Neural progenitor cell (in vitro differentiated cells): ENCODE measurements at places on chromosomes 6 and 20. TPM values are rescaled to one million over a fixed set of nuclear protein-coding genes. Genes with fewer than 3 reads are reported as not detected.

GRCh38 chr6:11214901-11215300 is 17.6 kb downstream of the NEDD9 start:
- DNase-seq: no peak
- no peaks in the 10 kb centered on the region for H3K36me3 ChIP-seq
- no peak overlapping the region for H3K4me3 ChIP-seq
- H3K27me3 ChIP-seq: no peaks in the 10 kb centered on the region
- no peak overlapping the region for H3K27ac ChIP-seq

- H3K27me3 ChIP-seq: no peaks in the 10 kb centered on the region
- H3K27ac ChIP-seq: peak overlapping the region; percentile 82
- H3K4me3 ChIP-seq: peak overlapping the region; percentile 95
- peaks cover 21% of the 10 kb centered on the region for H3K36me3 ChIP-seq
- no peak for DNase-seq
- peaks cover 8% of the 10 kb centered on the region for H3K4me1 ChIP-seq
Measured at GRCh38 chr6:96522465-96523009, 931 bp downstream of the UFL1 start.

GRCh38 chr6:137190583-137191094 is 17.2 kb upstream of the IL22RA2 start:
- no peak for DNase-seq
- no peak overlapping the region for H3K4me3 ChIP-seq
- no peak overlapping the region for H3K27ac ChIP-seq
- no peaks in the 10 kb centered on the region for H3K27me3 ChIP-seq

DNA sequence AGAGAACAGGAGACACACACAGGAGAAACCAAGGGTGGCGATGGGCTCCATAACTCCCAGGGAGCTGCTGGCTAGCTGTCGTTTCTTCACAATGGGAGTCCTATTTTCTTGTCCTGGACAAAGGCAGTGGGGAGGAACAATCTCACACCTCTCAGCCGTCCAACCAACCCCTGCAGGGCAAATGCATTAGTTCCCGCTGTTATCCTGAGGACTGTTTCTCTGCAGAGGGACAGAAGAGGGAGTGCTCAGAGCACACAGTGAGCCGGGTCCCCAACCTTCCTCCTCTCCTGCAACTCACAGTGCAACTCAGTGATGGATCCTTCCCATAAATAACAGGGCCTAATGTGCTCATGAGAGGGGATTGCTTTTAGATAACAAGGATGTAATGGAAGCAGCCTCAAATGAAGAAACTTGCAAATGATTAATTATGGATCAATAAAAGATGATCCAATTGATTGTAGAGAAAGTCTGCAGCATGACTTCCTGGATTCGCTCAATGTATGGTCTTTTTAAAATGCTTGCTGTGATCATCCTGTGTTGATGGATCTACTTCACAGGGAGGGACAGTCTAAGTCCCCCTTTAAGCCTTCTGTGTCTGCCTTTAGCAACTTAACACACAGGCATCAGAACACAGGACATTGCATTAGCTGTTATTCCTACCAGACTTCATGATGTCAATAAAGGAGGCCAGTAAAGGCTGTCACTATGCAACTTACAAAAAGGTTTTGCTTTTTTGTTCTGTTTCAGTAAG is 453.4 kb upstream of the AGPAT4 start:
- no peak overlapping the region for H3K4me3 ChIP-seq
- peaks cover 20% of the 10 kb centered on the region for H3K4me1 ChIP-seq
- no peaks in the 10 kb centered on the region for H3K27me3 ChIP-seq
- no peak overlapping the region for H3K27ac ChIP-seq

MUC21 gene
- total RNA-seq: not detected in 2 replicates

FAM217A gene
- not detected in 2 replicates for total RNA-seq

RPS6KA2 gene
- total RNA-seq: 8.2 and 14.3 TPM in 2 replicates
